Stimulated activated CD4-positive, alpha-beta T cell treated with anti-CD3 and anti-CD28 coated beads, Interleukin-4, amount 100 ng/mL, for 1 hour (primary cell): ENCODE measurements at places on chromosomes 6 and 20.

DNA sequence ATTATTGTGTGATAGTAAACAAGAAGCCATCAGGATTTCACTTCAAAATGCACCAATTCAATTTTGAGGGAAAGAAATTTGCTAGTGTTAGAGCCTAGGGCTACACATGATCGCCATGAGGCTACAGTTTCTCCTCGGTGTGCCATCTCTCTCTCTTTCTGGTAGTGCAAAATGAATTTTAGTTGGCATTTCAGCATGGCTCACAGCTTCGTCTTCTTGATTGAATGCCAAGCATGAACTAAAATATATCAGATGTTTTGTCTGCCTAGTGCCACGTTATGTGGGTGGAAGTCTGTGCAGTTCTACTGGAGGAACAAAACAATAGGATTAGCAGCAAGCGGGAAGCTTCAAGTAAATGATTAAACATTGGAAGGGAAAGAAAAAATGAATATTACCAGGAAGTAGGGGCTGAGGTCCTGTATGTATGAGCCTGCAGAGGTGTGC, 6.8 kb upstream of the MRAP2 start:
- no peak for DNase-seq

DNA sequence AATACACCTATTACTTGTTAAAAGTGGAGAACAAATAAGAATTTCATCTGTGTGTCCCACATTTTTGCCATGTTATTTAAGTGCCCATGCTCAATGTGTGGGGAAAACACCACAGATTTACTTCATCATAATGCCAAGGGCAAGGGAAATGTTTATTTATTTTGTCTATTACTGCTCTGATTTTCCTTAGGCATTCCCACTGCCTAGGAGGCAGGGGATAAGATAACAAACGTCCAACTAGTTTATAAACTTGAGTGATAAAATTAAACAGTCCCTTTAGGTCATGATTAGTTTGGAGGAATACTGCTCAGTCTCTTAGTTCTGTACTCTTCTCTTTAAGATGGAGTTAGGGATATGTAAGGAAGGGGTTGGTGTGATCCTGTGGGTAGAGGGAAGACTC, 598.4 kb upstream of the MARCKS start:
- no peak for DNase-seq

DNA sequence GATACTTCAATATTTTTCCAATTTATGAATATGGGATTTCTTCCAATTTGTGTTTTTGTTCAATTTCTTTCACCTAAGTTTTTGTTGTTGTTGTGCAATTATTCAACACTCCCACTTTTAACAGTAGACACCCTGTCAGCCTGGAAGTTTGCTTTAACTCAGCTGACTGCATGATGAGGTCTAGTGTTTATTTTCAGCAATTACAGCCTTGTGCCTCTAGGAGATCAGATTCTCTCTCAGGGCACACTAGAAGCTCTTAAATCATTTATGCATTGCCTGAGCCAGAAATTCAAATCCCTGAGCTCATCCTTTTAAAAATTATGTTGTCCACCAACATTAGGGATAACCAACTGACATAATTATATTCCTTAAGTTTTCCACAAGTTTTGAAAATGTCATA, 85.7 kb downstream of the MRAP2 start:
- no peak for DNase-seq

- no peak for DNase-seq
Measured at GRCh38 chr6:134414793-134415192, 96.9 kb upstream of the SGK1 start.

- DNase-seq = no peak
Measured at GRCh38 chr20:1618479-1618878, 1.3 kb downstream of the SIRPB1 start.
